ENCODE measurements at places on chromosomes 2 and 18. TPM values are rescaled to one million over a fixed set of nuclear protein-coding genes. Genes with fewer than 3 reads are reported as not detected.

Gene OTX1
- 0.85 TPM for total RNA-seq

Gene PTPRN
- total RNA-seq, result not detected

Gene CKAP2L
- total RNA-seq, result 5.3 TPM

Gene CCDC85A
- total RNA-seq, result 2.1 TPM

Gene C1QL2
- total RNA-seq, result not detected

Gene SULT1C2
- 0.57 TPM for total RNA-seq

Gene EFHD1
- 1.2 TPM for total RNA-seq

GRCh38 chr18:69845593-69846506, 101.8 kb downstream of the CD226 start:
- H3K27me3 ChIP-seq, result no peaks in the 10 kb centered on the region
- H3K4me1 ChIP-seq, result no peaks in the 10 kb centered on the region
- no peaks in the 10 kb centered on the region for H3K36me3 ChIP-seq
- no peak overlapping the region for H3K4me3 ChIP-seq

DNA sequence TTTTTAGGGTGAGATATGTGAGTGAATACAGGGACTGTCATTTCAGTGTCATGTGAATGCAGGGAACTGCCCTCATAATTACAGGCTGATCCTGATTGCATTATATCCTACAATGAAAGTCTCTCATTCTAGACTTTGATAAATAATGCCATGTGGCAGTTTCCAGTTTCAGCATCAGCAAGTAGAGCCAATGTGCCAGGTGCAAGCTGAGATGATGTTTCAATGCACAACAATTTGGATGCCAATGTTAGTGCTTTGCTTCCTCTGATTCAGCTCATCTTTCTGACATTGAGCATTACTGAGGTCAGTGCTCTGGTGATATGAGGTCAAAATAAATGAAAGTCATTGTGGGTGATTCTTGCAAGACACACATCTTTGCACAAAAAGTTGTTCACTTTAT, 63.7 kb upstream of the TFPI start:
- H3K27ac ChIP-seq, result no peak overlapping the region
- H3K36me3 ChIP-seq, result no peaks in the 10 kb centered on the region
- no peaks in the 10 kb centered on the region for H3K4me1 ChIP-seq
- DNase-seq, result no peak
- H3K27me3 ChIP-seq, result no peaks in the 10 kb centered on the region
- H3K4me3 ChIP-seq, result no peak overlapping the region

DNA sequence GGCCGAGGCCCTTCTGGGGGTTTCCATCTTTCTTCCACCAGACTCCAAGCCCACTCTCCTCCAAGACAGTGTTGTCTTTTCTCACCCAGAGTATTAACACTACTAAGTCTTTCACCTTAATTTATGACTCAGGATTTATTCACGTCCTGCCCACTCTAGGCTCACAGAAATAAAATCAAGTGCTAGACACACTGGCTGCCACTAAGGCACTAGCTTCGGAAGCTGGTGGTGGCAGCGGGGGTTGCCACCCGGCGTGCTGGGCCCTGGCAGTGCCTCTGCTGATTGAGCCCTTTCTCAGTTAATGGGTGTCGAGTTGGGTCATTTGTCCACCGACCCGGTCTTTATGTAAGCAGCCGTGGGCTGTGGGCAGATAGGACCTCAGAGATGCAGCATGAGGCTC, 93.6 kb upstream of the FZD5 start:
- no peak overlapping the region for H3K4me3 ChIP-seq
- no peaks in the 10 kb centered on the region for H3K27me3 ChIP-seq
- H3K36me3 ChIP-seq, result no peaks in the 10 kb centered on the region

DNA sequence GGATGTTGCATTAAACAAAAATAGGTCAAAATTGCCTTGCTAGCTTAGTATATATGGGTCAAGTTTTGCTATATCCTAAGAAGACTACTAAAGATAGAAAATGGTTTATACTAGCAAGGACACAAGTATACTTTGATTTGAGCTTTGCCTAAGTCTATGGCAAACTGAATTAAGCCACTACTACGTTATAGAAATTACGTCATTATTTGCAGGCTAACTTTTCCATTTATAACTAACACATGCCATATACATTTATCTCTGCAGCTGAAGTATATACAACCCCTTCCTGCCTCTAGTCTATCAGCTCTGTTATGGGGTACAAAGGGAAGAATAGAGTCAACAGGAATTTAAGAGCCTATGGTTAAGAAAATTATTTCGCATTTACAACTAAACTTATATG, 16.2 kb downstream of the YWHAQ start:
- no peak overlapping the region for H3K4me3 ChIP-seq
- no peak for DNase-seq
- H3K4me1 ChIP-seq, result peaks cover 26% of the 10 kb centered on the region
- no peak overlapping the region for H3K27ac ChIP-seq
- H3K36me3 ChIP-seq, result no peaks in the 10 kb centered on the region

- no peak overlapping the region for H3K4me3 ChIP-seq
- no peaks in the 10 kb centered on the region for H3K27me3 ChIP-seq
- H3K36me3 ChIP-seq, result no peaks in the 10 kb centered on the region
- no peak for DNase-seq
Measured at GRCh38 chr2:189629531-189630453, 31.5 kb upstream of the ASNSD1 start.

DNA sequence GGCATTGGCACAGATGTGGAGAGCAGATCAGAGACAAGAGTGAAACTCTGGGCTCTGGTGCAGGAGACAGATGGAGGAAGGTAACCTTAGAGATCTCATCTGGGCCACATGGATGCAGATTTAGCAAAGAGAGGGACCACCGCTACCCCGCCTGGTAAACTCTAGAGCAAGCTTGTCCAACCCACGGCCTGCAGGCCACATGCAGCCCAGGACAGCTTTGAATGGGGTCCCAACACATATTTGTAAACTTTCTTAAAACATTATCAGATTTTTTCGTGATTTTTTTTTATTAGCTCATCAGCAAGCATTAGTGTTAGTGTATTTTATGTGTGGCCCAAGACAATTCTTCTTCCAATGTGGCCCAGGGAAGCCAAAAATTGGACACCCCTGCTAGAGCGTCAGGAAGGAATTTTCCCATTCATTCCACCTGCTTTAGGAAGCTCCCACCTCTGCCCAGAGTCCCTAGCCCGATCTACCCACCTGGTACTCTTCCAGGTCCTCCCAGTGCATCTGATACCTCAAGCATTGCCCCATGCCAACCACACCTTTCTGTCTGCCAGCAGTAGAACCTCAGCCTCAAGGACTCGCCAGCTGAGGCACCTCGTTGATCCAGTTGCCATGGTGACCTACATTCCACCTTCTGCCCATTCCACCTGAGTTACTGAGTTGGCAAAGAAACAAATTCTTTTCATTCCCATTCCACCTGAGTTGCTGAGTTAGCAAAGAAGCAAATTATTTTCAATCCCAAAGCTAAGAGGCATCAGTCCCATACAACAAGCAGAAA, at the start of gene CIB4:
TSS of gene CIB4 (minus strand) at position 586 of the 784 bp plus-strand sequence. CDS start at position 534, 52 bp downstream.
- no peaks in the 10 kb centered on the region for H3K27me3 ChIP-seq
- no peaks in the 10 kb centered on the region for H3K36me3 ChIP-seq

DNA sequence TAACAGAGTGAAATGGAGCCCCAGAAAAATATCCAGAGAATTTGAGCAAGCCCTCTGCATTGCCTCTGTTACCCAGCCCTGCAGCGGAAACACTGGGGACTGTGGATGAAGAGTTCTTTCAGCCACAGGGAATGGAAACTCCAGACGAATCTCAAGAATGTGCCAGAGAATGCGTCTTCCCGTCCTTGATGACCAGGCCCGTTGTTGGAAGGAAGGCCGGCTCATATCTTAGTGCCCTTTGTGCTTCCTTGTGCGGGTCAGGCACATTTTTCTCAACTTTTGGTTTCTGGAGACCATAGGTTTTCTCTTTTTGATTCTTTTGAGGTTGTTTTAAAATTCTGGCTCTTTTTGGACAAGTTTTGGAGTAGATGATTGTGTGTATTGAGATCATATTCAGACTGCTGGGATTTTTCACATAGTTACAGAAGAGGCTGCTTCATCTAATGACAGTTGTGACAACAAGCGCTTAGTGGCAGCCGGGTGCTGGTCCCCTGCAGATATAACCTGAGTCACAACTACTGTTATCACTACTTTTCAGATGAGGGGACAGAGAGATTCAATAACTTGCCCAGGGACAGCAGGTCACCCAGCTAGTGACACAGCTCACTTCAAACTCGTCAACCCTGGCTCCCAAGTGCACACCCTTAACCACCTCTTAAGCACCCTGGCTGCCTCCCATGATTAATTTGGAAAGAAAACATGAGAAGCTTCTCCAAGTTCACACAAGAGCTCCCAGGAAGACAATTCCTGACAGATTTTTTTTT, 15.7 kb downstream of the MAL start:
- no peak for DNase-seq
- no peaks in the 10 kb centered on the region for H3K27me3 ChIP-seq
- H3K4me1 ChIP-seq, result peaks cover 60% of the 10 kb centered on the region
- no peak overlapping the region for H3K27ac ChIP-seq
- no peak overlapping the region for H3K4me3 ChIP-seq

DNA sequence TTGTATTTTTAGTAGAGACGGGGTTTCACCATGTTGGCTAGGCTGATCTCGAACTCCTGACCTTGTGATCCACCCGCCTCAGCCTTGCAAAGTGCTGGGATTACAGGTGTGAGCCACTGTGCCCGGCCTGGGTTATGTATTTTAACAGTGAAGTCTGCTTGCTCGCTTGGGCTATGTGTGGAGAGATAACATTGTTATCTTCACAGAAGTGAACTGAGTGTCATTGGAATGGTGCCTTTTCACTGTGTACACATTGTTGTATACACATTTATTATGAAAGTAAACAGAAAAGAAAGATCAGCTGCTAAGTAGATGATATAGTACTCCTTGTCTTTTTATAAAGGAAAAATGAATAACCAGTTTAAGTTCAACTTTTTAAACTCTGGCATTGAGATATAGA, 30.4 kb downstream of the RNF138 start:
- no peak for DNase-seq
- H3K4me1 ChIP-seq, result no peaks in the 10 kb centered on the region
- H3K36me3 ChIP-seq, result peaks cover 4% of the 10 kb centered on the region
- H3K27ac ChIP-seq, result no peak overlapping the region
- H3K27me3 ChIP-seq, result no peaks in the 10 kb centered on the region
- no peak overlapping the region for H3K4me3 ChIP-seq

DNA sequence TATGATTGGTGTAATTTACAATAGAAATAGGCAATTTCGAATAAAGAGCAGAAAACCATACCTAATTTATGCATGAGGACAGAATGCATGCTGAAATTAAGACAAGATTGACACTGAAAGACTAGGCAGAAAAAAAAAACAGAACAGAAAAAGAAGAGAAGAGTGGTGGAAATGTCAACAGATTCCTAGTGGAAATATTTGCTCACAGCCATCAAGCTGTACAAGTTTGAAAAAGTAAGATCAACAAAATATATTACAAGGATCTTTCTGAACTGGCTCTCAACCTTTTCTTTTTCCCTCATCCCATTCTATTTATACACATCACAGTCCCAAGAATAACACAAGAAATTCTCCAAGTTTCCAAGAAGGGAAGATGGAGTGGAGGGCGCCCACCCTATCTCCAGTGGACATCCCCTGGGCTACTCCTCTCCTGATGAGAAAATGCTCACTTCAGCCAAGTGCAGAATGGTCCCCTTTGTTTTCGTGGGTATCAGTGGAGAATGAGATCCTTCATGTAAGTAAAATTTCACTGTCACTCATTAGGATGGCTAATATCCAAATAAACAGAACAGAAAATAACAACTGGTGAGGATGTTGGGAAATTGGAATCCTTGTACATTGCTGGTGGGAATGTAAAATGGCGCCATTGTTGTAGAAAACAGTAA, 51.0 kb upstream of the ZNF532 start:
- H3K36me3 ChIP-seq, result no peaks in the 10 kb centered on the region
- H3K27ac ChIP-seq, result no peak overlapping the region
- H3K27me3 ChIP-seq, result no peaks in the 10 kb centered on the region
- no peak for DNase-seq
- H3K4me1 ChIP-seq, result no peaks in the 10 kb centered on the region

DNA sequence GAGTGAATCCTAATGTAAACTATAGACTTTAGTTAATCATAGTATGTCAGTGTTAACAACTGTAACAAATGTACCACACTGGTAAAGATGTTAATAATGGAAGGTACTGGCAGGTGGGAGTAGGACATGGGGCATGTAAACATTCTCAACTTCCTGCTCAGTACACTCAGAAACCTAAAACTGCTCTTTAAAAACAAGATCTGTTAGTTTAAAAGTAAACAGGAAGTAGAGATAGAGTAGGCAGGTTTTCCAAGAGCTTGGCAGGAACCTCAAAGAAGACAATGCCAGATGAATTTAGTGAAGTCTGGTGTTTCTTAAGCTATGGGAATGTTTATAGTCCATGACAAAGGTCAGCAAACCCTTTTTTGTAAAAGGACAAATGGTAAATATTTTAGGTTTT, 46.6 kb downstream of the CCDC138 start:
- H3K27ac ChIP-seq, result no peak overlapping the region
- no peaks in the 10 kb centered on the region for H3K27me3 ChIP-seq
- H3K4me1 ChIP-seq, result no peaks in the 10 kb centered on the region
- no peak overlapping the region for H3K4me3 ChIP-seq

GRCh38 chr2:237261327-237261726, 152.6 kb downstream of the COL6A3 start:
- no peak overlapping the region for H3K27ac ChIP-seq
- H3K27me3 ChIP-seq, result no peaks in the 10 kb centered on the region
- DNase-seq, result no peak

- H3K4me3 ChIP-seq, result no peak overlapping the region
- no peak for DNase-seq
- H3K36me3 ChIP-seq, result peaks cover 7% of the 10 kb centered on the region
- no peak overlapping the region for H3K27ac ChIP-seq
- H3K27me3 ChIP-seq, result no peaks in the 10 kb centered on the region
Measured at GRCh38 chr2:240463866-240464481, 28.5 kb downstream of the GPC1 start.

DNA sequence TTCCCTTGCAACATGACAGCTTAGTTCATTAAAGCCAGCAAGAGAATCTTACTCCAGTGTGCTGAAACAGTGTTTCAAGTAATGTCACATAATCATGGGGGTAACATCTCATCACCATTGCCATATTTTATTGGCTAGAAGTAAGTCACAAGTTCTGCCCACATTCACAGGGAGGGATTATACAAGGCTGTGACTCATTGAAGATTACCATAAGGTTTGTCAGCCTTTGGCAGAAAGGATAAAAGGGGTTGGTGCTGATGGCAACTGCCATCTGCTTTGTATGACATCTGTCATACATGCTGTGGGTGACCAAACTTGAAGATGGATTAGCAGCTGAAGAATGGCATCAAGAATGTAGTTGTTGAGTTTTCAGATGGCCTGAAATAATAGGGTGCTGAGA, 61.2 kb downstream of the KCNE4 start:
- no peaks in the 10 kb centered on the region for H3K27me3 ChIP-seq
- H3K27ac ChIP-seq, result no peak overlapping the region
- no peaks in the 10 kb centered on the region for H3K36me3 ChIP-seq
- H3K4me3 ChIP-seq, result no peak overlapping the region
- H3K4me1 ChIP-seq, result no peaks in the 10 kb centered on the region

Measured in esophagus squamous epithelium (tissue), 5 donors.